ENCODE measurements at places on chromosomes 16 and 17.

DNA sequence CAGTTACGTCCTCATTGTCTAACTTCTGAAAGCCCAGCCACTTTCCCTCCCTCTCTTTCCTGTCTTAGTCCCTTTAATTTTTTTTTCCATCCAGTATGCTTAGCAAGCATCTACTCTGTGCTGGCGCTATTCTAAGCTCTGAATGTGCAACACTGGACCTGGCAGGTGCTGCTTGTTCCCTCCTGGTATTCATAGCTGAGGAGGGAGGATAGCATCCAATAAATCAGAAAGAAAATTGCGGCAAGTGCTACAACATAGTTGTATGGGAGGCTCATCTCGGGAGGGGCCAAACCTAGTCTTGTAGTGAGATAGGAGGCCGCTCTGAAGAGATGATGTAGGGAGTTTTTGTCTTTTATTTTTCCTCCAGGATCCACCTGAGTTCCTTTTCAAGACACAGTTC lies 457.3 kb upstream of the HSBP1 start:
- H3K4me1 ChIP-seq: no peaks in the 10 kb centered on the region
- H3K4me3 ChIP-seq: no peak overlapping the region
- H3K27me3 ChIP-seq: no peaks in the 10 kb centered on the region
- no peak overlapping the region for H3K27ac ChIP-seq

- no peaks in the 10 kb centered on the region for H3K27me3 ChIP-seq
- no peak overlapping the region for H3K4me3 ChIP-seq
- peaks cover 2% of the 10 kb centered on the region for H3K36me3 ChIP-seq
- H3K27ac ChIP-seq: no peak overlapping the region
Observed at GRCh38 chr16:70290949-70291519, 1.7 kb upstream of the AARS1 start.

DNA sequence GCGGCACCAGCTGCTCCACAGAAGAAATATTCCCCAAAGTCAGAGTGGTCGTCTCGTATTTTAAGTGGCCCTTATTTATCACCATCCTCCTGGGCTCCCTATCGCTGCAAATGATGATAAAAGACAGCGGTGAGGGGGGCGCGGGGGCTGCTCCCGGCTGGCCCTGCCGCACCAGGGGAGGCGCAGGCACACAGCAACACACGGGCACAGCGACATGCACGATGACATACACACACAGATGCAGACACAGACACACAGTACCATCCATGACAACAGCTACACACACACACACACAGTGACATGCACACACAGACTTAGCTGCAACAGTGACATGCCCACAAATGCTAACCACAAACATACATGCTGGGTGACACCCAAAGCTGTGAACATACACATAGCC lies 52.5 kb downstream of the MRM1 start:
- no peak for DNase-seq
- H3K36me3 ChIP-seq: no peaks in the 10 kb centered on the region
- H3K27me3 ChIP-seq: peaks cover 53% of the 10 kb centered on the region
- H3K4me3 ChIP-seq: no peak overlapping the region
- H3K27ac ChIP-seq: no peak overlapping the region
- H3K4me1 ChIP-seq: peaks cover 11% of the 10 kb centered on the region

- no peaks in the 10 kb centered on the region for H3K36me3 ChIP-seq
- no peak overlapping the region for H3K4me3 ChIP-seq
- no peak overlapping the region for H3K27ac ChIP-seq
Observed at GRCh38 chr16:88406096-88407041, 23.6 kb downstream of the ZNF469 start.

- H3K36me3 ChIP-seq: no peaks in the 10 kb centered on the region
- DNase-seq: no peak
- no peaks in the 10 kb centered on the region for H3K27me3 ChIP-seq
- H3K4me3 ChIP-seq: no peak overlapping the region
- no peaks in the 10 kb centered on the region for H3K4me1 ChIP-seq
Observed at GRCh38 chr16:82796047-82796446, 169.3 kb downstream of the CDH13 start.

DNA sequence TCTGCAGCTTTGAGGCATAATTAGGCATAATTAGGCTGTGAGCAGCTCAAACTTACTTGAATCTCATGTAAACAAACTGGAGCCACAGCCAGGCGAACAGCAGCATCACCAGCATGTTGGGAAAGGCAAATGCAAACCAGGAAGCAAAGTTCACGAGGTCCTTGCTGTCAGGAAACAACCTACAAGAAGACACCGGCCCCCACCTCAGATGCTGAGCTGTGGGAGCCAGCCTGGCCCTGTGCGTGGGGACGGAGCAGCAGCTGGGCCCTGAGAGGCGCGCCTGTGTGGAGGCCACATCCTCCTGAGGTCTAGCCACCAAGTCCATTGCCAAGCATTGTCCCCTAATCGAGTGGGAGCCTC lies 12.2 kb downstream of the SLC13A5 start:
- peak overlapping the region; percentile 97 for H3K27ac ChIP-seq
- peaks cover 79% of the 10 kb centered on the region for H3K4me1 ChIP-seq
- peaks cover 28% of the 10 kb centered on the region for H3K36me3 ChIP-seq
- peak; percentile 59 for DNase-seq
- H3K4me3 ChIP-seq: peak overlapping the region; percentile 41
- no peaks in the 10 kb centered on the region for H3K27me3 ChIP-seq

- H3K27me3 ChIP-seq: no peaks in the 10 kb centered on the region
- H3K27ac ChIP-seq: no peak overlapping the region
- no peak overlapping the region for H3K4me3 ChIP-seq
Observed at GRCh38 chr17:80836658-80836965, 155.0 kb upstream of the CHMP6 start.

DNA sequence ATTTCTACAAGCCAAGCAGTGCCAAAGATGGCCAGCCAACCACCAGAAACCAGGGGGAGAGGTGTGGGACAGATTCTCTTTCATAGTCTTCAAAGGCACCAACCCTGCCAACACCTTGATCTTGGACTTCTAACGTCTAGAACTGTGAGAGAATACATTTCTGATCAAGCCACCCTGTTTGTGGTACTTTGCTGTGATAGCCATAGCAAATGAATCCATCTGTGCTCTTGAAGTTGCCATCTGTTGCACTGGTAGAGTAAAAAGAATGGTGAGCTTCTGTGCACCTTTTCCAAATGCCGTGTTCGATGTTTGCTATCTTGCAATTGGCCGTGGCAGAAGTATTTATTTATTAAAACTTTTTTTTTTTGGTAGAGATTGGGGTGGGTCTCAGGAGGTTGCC lies 16.7 kb upstream of the ADGRG1 start:
- H3K36me3 ChIP-seq: no peaks in the 10 kb centered on the region
- peaks cover 34% of the 10 kb centered on the region for H3K27me3 ChIP-seq
- no peak overlapping the region for H3K27ac ChIP-seq
- peaks cover 50% of the 10 kb centered on the region for H3K4me1 ChIP-seq

All from HepG2 (cell line).